ENCODE measurements at places on chromosomes 12 and 14.

DNA sequence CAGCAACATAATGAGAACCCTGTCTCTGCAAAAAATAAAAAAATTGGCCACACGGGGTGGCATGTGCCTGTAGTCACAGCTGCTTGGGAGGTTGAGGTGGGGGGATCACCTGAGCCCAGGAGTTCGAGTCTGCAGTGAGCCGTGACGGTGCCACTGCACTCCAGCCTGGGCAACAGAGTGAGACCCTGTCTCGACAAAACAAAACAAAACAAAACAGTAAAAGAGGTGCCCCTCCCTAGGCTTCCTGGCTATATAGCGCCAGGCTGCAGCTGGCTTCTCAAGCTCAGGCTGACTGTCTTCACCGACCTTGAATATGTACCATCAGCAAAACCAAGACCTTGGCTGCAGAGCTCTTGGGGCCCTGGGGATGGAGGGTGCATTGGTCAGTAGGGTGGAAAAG is 29.4 kb downstream of the TSPAN9 start:
- no peak for DNase-seq

GRCh38 chr14:100671386-100671901 is 55.2 kb upstream of the DLK1 start:
- no peak for DNase-seq

DNA sequence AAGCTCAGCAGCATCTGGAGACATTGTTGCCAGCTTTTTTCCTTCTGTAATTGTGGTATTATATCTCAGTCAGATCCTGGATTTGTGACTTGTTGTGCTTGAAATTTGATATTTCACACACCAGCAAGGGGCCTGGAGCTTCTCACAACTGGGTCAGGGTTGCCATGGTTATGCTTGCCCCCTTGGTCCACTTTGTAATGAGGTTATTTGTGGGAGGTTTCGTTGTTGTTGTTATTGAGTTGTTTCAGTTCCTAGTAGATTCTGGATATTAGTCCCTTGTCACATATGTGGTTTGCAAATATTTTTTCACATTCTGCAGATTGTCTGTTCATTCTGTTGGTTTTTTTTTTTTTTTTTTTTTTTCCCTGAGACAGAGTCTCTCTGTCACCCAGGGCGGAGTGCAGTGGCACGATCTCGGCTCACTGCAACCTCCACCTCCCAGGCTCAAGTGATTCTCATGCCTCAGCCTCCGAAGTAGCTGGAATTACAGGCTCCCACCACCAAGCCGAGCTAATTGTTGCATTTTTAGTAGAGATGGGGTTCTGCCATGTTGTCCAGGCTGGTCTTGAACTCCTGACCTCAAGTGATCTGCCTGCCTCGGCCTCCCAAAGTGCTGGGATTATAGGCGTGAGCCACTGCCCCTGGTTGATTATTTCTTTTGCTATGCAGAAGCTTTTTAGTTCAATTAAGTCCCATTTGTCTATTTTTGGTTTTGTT is 80.6 kb upstream of the ETV6 start:
- DNase-seq, result no peak

- no peak for DNase-seq
Observed at GRCh38 chr12:6166808-6167207, 33.4 kb upstream of the CD9 start.

- no peak for DNase-seq
Observed at GRCh38 chr14:94542111-94542810, 19.0 kb upstream of the SERPINA4 start.

DNA sequence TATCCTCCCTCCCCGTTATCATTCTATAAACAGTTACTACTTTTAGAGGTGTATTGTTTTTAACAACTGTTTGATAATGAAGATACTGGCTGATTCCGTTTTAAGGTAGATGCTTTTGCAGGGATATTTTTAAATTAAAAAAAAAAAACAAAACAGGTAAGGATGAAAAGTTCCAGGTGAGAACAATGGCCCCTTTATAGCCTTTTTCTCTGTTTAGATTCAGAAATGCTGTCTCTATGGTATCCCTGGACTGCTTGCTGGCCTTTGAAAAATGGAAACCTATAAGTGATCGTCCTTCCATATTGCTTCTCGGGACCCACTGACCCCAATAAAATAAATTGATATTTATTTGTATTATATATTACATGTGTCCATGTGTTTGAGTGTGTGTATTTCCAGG is 23.2 kb upstream of the ANO6 start:
- DNase-seq, result no peak

DNA sequence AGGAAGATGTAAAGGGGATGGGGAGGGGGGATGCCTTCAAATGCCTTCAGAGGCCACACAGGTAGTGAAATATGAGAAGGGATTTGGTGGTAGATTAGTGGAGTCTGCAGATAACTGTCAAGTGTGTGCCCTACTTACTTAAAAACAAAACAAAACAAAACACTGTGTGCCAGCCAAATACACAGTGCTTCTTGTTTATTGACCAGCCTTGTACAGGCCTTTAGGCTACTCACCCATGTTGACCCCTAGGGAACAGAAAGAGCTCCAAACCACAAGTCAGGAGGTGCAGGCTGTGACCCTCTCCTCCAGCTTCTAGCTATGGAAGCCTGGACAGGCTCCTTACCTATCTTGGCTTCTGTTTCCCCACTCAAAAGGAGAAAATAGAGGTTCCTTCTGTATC is 562.0 kb downstream of the ETNK1 start:
- DNase-seq, result no peak

DNA sequence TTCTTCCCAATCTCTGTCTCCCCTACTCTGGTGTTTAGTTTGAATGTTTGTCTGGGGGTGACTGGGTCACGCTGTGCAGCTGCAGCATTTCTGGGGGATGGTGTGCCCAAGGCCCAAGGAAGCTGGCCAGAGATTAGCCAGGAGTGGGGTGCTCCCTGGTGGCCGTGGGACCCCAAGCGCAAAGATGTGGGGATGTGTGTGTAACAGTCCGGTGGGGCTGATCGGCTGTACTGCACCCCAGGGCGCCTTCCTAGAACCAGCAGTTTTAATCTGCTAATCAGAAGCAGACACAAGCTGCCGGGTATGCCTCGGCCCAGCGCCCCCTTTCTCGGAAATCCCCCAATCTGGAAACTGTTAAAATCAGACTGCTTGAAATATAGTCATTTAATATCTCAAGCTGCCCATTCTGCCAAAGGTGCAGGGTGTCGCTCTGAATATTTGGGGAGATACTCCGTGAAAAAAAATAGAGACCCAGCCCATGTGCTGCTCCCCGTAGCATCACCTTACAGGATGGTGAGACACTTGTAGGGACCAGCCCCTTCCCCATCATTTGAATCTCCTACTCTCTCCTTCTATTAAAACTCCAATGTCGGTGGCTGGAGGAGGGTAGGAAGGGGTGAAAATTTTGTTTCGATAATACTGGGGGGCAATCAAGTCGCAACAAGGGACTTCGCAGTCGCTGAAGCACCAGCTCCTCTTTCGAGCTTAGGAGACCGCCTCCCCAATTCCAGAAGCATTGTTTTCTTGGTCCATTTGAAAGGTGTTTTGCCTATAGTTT is 4.3 kb downstream of the HOXC9 start:
- no peak for DNase-seq

- no peak for DNase-seq
Observed at GRCh38 chr14:90604356-90604755, 207.5 kb downstream of the CALM1 start.

- DNase-seq, result no peak
Observed at GRCh38 chr12:45244561-45245343, 28.9 kb downstream of the ANO6 start.

GRCh38 chr12:57491393-57492280 is 3.8 kb downstream of the MARS1 start:
- no peak for DNase-seq

DNA sequence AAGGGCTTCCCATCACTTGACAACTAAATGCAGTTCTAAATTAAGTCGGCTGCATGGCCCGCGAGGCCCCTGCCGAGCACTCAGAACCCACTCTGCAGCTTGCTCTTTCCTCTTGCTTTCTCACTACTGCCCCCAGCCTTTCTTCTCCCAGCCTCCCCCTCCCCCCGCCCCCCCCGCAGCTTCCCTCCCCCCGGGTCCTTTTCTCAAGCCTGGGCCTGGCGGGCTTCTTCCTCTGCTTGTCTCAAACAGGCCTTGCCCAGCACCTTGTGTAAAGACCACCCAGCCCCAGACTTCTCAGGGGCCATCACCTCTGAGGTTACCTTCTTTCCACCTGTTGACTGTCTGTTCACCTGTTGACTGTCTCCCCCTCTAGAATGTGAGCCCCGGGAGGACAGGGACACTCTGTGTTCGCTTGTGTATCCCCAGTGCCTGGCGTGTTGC is 1.1 kb downstream of the CYP46A1 start:
- DNase-seq, result no peak

- DNase-seq, result no peak
Observed at GRCh38 chr14:99860219-99860618, 67.0 kb downstream of the EML1 start.

- DNase-seq, result no peak
Observed at GRCh38 chr12:44157359-44157758, 321.5 kb downstream of the TMEM117 start.

GRCh38 chr12:48813465-48814261 is 4.6 kb upstream of the CACNB3 start:
- DNase-seq, result no peak

- DNase-seq, result no peak
Observed at GRCh38 chr12:116261525-116262100, 15.9 kb downstream of the MED13L start.

- DNase-seq, result no peak
Observed at GRCh38 chr14:86940106-86940505, 1052.9 kb downstream of the GALC start.

DNA sequence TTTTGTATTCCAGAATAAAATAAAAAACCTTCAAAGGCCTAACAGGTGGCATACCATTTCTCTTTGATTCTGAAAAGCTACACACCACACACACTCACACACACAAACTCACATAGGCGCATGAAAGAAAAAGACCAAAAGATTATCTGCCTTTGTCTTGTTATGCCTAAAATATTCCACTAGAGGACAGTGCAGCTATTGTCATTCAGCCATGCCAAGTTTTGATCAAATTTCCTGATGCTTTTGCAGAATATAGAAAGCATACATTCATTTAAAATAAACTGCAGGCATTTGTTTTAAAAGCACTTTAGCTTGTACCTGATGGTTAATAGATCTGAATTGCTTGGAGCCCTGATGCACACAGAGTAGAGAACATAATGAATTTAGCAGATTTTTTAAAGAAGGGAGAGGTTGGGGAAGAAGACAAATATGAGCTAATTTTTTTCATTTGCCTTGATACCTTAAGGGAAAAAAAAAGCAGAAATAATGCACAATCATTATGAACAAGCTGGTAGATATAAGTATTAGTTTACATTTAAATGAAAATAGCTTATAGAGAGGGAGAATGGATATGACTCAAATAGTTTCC is 1766.9 kb upstream of the SEL1L start:
- DNase-seq, result no peak

- DNase-seq, result no peak
Observed at GRCh38 chr12:105561546-105562198, 231.2 kb downstream of the C12orf75 start.

DNA sequence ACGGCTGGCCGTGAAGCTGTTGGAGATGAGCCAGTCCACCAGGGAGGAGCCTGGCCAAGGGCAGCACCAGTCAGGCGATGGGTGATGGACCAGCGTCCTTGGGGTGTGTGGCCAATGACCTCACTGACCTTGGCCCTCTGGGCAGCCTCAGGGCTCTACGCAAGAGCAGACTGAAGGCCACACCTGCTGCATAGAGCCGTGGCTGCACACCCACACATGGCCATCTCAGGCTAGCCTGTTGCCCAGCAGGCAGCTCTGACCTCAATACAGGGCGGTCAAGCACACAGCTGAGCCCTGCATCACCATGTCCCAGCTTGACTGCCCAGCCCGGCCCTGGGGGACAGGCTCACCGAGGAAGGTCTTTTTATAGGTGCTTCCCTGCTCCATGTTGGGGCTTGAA is 19.2 kb downstream of the PLEK2 start:
- DNase-seq, result no peak

DNA sequence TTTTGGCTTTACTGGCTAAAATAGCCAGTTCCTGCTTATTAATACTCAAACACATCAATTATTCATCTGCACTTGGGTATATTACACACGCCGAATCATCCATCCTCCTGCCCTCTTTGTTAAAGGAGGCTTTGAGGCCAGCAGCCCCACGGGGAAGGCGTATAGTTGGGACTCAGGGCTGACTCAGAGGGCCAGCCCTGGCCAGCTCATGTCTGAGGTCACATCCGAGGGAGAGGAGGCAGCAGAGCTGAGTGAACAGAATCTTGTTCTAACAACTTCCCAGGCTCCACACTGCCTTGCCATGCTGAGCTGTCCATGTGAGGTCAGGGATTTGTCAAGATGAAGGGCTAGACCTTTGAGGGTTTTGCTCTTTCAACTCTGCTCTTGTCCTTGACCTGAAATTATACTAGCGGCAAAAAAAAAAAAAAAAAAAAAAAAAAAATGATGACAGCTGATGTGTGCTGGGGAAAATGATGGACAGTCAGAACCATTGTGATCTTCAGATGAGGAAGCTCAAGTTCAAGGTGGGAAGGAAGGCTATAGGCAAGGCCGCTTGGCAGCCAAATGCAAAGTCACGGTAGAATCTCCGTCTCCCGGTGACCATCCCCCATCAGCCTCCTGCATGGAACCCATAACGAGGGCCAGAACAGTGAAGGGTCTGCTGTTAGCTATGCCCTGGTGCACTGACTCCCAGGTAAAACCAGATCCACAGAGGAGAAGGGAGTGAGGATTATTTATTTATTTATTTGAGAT is 12.5 kb upstream of the MARK3 start:
- DNase-seq, result no peak

DNA sequence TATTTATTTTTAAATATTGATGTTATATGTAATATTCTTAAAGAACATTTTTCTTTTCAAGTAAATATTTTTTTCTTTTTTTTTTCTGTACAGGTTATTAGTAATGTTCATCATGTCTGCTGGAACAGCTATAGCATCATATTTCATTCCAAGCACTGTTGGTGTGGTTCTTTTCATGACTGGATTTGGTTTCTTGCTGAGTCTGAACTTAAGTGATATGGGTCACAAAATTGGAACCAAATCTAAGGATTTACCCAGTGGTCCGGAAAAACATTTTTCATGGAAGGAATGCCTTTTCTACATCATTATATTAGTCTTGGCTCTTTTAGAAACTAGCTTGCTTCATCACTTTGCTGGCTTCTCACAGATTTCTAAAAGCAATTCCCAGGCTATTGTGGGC is 23.2 kb downstream of the PCNX4 start:
- DNase-seq, result no peak
